SJSA1 (cell line): ENCODE measurements at places on chromosomes 3 and 15.

- no peak for DNase-seq
- no peak overlapping the region for H3K4me3 ChIP-seq
- H3K36me3 ChIP-seq = peaks cover 60% of the 10 kb centered on the region
- H3K4me1 ChIP-seq = no peaks in the 10 kb centered on the region
- no peaks in the 10 kb centered on the region for H3K27me3 ChIP-seq
- H3K27ac ChIP-seq = no peak overlapping the region
Observed at GRCh38 chr15:63626955-63627354, 29.8 kb downstream of the FBXL22 start.

DNA sequence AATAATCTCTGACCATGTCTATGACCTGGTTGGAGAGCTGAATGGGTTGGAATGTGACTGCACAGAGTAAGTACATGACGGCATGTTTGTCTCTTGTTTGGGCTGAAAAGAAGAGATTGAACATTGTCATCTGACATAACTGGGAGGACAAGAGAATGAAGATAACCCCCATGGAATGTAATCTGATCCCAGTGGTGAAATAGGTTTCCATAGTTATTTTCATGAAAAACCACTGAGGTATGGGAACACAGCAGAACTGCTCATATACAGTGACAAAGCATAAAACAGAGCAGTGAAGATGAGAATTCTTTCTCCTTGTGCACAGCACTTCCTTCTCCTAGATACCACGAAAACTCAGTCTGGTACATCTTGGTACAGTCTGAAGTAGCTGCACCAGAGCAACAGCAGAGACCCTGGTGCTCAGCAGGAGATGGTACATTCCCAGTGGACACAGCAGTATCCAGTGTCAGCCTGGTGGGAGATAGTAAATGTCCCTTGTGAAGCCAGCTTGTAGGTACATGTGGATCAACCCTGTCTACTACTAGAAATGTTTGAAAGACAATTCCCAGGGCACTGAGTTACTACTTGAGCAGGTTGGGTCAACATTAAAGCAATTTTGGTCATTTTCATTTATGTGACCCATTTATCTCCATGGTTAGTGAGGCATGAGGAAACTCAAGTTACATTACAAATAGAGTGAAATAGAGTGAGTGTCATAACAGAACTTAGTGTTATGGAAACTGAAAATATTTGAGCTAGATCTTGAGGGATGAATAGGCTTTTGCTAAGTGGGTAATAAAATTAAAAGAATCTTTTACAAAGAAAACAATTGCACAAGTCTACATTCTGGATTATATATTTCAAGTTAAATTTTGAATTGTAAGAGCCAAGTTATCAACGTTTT is 178.3 kb downstream of the SUCNR1 start:
- H3K4me1 ChIP-seq = no peaks in the 10 kb centered on the region
- DNase-seq = no peak
- H3K27me3 ChIP-seq = no peaks in the 10 kb centered on the region
- no peak overlapping the region for H3K27ac ChIP-seq
- no peaks in the 10 kb centered on the region for H3K36me3 ChIP-seq
- H3K4me3 ChIP-seq = no peak overlapping the region

GRCh38 chr3:181457756-181458155 is 254.0 kb upstream of the SOX2 start:
- no peak overlapping the region for H3K4me3 ChIP-seq
- peaks cover 14% of the 10 kb centered on the region for H3K4me1 ChIP-seq
- H3K27ac ChIP-seq = no peak overlapping the region

- H3K27ac ChIP-seq = no peak overlapping the region
- no peak overlapping the region for H3K4me3 ChIP-seq
- peak; percentile 12 for DNase-seq
- no peaks in the 10 kb centered on the region for H3K27me3 ChIP-seq
Observed at GRCh38 chr3:186883686-186884058, 41.2 kb downstream of the ADIPOQ start.

GRCh38 chr3:192331749-192332385 is 395.5 kb downstream of the FGF12 start:
- no peak overlapping the region for H3K4me3 ChIP-seq
- H3K36me3 ChIP-seq = no peaks in the 10 kb centered on the region
- no peak overlapping the region for H3K27ac ChIP-seq
- no peaks in the 10 kb centered on the region for H3K27me3 ChIP-seq
- no peaks in the 10 kb centered on the region for H3K4me1 ChIP-seq

GRCh38 chr15:67563092-67563491 is 20.6 kb downstream of the MAP2K5 start:
- no peak overlapping the region for H3K4me3 ChIP-seq
- H3K4me1 ChIP-seq = no peaks in the 10 kb centered on the region
- no peak for DNase-seq
- no peaks in the 10 kb centered on the region for H3K27me3 ChIP-seq
- H3K27ac ChIP-seq = no peak overlapping the region

DNA sequence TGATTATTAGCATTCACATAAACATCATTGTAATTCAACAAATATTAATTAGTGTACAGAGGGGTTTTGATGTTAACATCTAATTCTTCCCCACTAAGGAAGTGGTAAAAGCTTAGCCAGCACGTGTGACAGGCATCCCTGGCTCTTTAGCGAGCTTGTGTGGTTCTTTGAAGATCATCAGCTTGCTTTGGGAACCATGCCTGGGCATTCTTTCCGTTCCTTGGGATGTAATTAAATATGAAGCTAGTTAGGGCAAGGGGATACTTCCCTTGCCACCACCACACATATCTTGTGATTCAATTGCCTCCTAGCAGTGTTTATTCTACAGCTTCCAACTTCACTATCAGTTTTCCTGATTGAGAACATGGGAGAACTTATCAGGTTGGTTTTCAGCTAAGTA is 246.5 kb downstream of the MYRIP start:
- H3K36me3 ChIP-seq = no peaks in the 10 kb centered on the region
- H3K27ac ChIP-seq = no peak overlapping the region
- H3K4me1 ChIP-seq = 0 out of 2 replicates have a peak, but pooled peaks cover 3% of the 10 kb centered on the region

DNA sequence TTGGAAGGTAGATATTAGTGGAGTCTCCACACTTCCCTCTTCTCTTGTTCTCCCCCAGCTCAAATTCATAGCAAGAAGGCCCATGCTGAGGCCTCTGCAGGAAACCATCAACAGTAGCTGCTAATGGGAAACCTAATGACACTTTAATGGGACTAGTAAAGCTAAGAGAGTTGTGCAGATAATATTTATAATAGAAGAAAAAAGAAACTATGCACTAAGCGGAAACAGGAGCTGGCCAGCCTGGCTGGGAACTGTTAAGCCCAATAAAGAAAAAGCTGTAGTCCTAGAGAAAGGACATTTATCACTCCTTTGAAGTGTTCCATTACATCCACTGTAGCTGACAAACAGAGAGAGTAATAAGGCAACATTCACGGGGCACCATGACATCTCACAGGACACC is 229.6 kb downstream of the IGSF11 start:
- H3K27me3 ChIP-seq = no peaks in the 10 kb centered on the region
- no peak for DNase-seq
- H3K4me1 ChIP-seq = no peaks in the 10 kb centered on the region
- H3K36me3 ChIP-seq = no peaks in the 10 kb centered on the region
- no peak overlapping the region for H3K27ac ChIP-seq

DNA sequence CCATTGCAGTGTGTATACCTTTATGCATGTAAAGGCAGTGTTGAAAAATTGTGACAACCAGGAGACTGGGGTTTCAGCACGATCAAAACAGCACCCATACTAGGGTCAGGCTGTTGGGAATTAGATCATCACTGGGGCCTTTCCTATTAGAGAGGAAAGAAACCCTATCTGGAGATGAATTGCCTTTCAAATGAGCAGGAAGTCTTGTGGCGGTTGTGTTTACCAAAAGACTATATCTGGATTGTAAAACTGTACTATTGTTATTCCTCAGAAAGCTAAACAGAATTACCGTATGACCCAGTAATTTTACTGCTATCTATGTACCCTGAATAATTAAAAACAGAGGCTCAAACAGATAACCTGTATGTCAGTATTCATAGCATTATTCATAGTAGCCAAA is 10.1 kb downstream of the UBE2E1 start:
- H3K4me3 ChIP-seq = no peak overlapping the region
- no peak for DNase-seq
- peaks cover 13% of the 10 kb centered on the region for H3K4me1 ChIP-seq
- peaks cover 22% of the 10 kb centered on the region for H3K36me3 ChIP-seq
- H3K27ac ChIP-seq = no peak overlapping the region
- no peaks in the 10 kb centered on the region for H3K27me3 ChIP-seq

DNA sequence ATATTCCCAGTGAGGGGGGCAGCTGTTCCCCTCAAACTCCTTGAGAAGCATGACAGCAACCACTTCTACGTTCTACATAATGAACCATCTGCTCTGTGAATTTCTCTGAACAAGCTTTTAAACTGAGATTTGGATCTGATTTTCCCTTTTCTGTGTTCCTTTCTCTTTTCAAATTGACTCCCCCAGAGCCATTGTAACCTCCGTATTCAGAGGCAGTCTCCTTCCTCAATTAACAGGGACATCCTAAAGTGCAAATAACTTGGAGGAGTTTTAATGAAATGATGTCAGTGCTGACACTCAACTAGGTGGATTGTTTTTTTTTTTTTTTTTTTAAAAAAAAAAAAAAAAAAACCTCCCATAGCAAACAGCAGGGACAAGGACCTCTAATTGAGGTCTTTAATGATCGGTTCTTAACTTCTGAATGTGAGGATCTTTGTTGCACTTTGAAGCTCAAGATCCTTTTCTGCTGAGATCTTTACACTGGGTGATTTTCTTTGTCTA is 48.8 kb downstream of the ADAMTS9 start:
- no peak overlapping the region for H3K27ac ChIP-seq
- no peak overlapping the region for H3K4me3 ChIP-seq
- H3K4me1 ChIP-seq = no peaks in the 10 kb centered on the region
- no peak for DNase-seq
- H3K27me3 ChIP-seq = no peaks in the 10 kb centered on the region

DNA sequence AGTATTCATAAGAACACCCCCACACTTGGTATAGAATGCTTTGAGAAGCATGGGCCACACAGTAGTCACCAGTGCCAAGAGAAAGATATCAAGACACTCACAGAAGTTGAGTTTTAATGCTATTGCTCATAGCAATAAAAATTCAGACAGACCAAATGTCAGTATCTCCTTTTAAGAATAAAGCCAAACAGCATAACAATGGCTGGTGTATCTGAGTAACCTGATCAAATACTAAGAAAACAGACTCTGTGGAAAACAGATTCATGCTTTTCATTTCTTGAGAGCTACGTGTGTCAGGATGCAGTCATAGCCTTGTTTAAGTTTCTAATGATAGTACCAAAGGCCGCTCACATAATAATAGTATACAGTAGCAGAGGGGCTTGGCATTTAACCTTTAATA is 778.5 kb downstream of the MECOM start:
- H3K4me3 ChIP-seq = no peak overlapping the region
- H3K36me3 ChIP-seq = no peaks in the 10 kb centered on the region
- H3K4me1 ChIP-seq = peaks cover 13% of the 10 kb centered on the region
- DNase-seq = peak; percentile 33
- H3K27ac ChIP-seq = peak overlapping the region; percentile 60

- no peak overlapping the region for H3K27ac ChIP-seq
- DNase-seq = no peak
- no peak overlapping the region for H3K4me3 ChIP-seq
Observed at GRCh38 chr3:31770822-31771326, 210.2 kb downstream of the OSBPL10 start.

DNA sequence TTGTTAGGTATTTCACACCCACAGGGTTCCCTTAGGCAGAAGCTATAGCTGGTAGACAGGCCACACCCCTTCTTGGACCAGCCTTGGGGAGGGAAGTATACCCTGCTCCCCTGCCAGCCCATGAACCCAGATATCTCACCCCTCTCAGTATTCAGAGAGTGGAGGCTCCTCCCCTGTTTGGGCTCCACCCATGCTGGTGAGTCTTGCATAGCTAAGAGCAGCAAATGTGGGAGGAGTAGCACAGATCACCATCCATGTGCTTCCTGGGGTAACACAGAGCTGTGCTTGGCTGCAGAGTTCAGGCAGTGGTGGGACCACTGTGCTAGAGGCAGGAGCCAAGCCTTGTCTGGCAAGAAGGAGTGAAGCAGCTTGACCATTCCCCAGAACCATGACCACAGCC is 427.2 kb downstream of the ZIC1 start:
- no peak overlapping the region for H3K27ac ChIP-seq
- H3K27me3 ChIP-seq = no peaks in the 10 kb centered on the region
- H3K4me1 ChIP-seq = no peaks in the 10 kb centered on the region

GRCh38 chr3:186166491-186167288 is 57.8 kb upstream of the ETV5 start:
- no peaks in the 10 kb centered on the region for H3K27me3 ChIP-seq
- no peak overlapping the region for H3K4me3 ChIP-seq
- no peak for DNase-seq
- H3K4me1 ChIP-seq = no peaks in the 10 kb centered on the region

DNA sequence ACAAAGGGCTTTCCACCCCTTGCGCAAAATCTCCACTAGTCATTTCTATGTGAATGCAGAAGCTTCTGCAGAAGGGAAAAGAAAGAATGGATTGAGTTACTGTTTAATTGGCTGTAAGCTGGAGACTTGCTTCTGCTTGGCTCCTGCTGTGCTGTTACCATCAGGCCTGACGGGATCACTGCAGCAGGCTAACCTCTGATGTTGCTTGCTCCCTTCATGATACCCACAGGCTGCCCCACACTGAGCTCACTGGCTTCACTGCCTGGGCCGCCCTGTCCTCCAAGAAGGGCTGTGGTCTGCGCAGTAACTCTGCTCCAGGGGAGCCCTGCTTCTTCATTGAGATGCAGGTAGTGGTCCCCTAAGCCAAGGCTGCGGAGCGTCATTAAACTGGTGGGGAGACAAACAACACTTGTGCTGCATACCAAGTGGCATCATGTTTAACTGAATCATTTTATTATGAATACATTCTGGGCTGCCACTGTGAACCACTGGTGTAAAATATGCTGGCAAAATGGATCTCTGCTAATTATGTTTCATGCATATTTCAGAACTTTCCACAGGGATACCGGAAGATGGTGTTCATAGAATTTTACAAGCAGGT is 78.6 kb downstream of the WDR49 start:
- H3K27me3 ChIP-seq = no peaks in the 10 kb centered on the region
- DNase-seq = no peak
- no peaks in the 10 kb centered on the region for H3K36me3 ChIP-seq
- H3K27ac ChIP-seq = no peak overlapping the region
- no peaks in the 10 kb centered on the region for H3K4me1 ChIP-seq
- no peak overlapping the region for H3K4me3 ChIP-seq

- H3K27ac ChIP-seq = no peak overlapping the region
- peak; percentile 75 for DNase-seq
- no peaks in the 10 kb centered on the region for H3K27me3 ChIP-seq
- peaks cover 11% of the 10 kb centered on the region for H3K4me1 ChIP-seq
Observed at GRCh38 chr15:43903864-43904290, 77.1 kb downstream of the WDR76 start.
